Activated CD4-positive, alpha-beta memory T cell treated with anti-CD3 and anti-CD28 coated beads, Interleukin-2, amount 10 ng/mL, durations not matched to agents 7 days and 5 days (primary cell): ENCODE measurements at places on chromosomes 3 and 15.

- DNase-seq = no peak
These were observed 53.9 kb downstream of the NIPA2 start for GRCh38 chr15:22892333-22892732.

- DNase-seq = no peak
These were observed 304.9 kb downstream of the FGF12 start for GRCh38 chr3:192422321-192422996.

- DNase-seq = no peak
These were observed 67.4 kb downstream of the SNTN start for GRCh38 chr3:63719796-63720445.

GRCh38 chr3:183714622-183715021 lies 17.0 kb downstream of the YEATS2 start:
- no peak for DNase-seq

DNA sequence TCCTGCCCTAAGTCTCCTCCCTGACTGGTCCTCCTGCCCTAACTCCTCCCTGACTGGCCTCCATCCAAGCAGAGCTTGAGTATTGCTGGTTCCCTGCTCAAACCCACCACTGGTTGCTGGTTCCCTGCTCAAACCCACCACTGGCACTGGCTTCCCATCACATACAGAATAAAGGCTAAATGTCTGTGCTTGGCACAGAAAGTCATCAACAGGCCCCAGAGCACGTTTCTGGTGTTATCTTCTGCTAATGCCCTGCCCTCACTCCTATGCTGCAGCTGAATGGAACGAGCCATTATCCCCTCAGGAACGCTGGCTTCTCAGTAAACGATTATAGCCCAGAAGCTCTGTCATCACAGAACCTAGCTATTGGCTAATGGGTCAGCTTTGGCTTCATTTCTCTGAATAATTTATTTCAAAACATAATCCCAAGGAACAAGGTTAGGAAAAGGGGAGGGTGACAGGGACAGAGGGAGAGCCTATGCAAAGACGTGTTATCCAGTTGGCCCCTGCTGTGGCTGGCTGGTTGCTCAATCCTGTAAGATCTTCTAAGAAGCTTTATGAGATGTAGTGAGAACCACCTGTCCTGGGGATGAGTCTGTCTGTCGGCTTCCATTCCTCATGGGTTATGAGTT lies 6.3 kb upstream of the MUC20 start:
- DNase-seq = no peak

GRCh38 chr15:49225572-49226281 lies 55.7 kb downstream of the GALK2 start:
- DNase-seq = no peak

DNA sequence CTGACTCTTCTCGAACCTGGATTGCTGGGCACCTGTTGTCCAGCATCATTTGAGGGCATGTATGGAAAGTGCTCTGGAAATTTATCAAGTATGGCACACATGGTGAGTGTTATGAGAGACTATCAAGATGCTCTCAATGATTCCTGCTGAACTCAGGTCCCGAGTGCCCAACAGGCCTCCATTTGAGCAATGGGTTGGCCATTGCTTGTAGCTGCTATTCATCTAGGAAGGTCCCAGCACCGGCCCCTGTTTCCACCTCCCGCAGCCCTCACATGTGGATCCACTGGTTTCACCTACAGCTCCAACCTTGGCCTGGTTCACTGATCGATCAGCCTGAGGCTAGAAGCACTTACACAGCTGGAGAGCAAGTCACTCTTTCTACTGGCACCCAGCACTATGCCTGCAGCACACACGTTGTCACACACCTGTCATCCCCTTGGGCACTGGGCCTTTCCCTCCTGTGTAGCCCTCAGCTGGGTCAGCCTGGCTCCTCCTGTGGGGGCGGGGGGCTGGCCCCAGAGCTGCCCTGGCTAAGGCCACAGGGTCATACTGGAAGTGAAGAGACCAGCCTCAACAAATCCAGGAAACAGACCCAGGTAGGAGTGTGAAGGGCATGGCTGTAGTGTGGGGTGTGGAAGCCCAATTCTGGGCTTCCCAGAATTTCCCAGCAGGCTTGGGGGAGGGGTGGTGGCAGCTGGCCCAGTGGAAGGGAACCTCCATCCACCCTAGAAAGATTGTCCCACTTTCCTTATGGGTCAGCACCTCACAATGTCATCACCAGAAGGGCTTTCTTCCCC lies 41.7 kb upstream of the SMAD3 start:
- DNase-seq = no peak

- DNase-seq = no peak
These were observed 294.2 kb upstream of the MEIS2 start for GRCh38 chr15:37394402-37395099.

DNA sequence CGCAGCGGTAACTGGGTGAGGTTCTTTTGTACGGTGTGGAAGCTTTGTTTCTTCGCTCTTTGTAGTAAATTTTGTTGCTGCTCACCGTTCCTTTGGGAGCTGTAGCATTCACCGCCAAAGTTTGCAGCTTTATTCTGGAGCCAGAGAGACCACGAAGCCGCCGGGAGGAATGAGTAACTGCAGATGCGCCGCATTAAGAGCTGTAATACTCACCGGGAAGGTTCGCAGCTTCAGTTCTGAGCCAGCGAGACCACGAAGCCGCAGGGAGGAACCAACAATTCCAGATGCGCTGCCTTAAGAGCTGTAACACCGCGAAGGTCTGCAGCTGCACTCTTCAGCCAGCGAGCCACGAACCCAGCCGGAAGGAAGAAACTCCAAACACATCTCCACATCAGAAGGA lies 56.0 kb upstream of the DYNC1LI1 start:
- no peak for DNase-seq

DNA sequence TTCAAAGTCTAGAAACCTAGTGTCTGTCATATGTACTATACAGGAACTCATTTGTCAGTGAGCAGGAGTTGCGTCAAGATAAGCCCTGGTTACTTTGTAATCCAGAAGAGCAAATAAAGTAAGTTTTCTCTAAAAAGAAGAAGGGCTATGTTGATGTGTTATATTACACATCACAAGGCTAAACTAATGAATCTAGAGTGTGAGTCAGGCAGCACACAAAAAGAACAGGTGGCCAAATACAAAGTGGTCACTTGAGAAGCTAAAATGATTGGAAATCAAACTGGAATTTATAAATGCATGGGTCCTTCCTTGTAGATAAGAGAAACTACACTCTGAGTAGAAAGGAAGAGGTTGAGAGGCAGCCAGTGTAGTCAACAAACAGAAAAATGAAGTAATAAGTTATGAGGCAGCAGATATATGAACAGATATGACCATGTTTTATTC lies 771.6 kb downstream of the DIPK2A start:
- no peak for DNase-seq

DNA sequence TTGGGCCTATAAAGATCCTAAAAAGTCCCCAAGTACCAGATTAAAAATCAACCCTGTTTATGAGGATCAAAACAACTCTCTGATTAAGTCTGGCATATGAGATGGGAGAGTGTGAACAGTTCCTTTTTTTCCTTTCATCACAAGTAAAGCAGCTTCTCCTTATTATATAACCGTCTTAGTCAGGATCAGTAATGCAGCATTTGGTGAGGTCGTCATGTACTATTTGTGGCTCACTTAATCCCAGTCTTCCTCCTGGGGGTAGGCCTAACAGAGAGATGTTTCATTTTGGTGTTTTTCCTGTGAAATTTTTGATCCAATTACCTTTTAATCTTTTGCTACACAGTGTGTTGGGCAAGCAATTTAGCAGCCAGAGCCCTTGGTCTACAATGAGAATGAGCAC lies 333.1 kb upstream of the KCNMB2 start:
- DNase-seq = no peak

GRCh38 chr3:65751123-65751700 lies 287.5 kb downstream of the MAGI1 start:
- no peak for DNase-seq

- DNase-seq = no peak
These were observed 210.2 kb downstream of the XXYLT1 start for GRCh38 chr3:195060531-195061291.

DNA sequence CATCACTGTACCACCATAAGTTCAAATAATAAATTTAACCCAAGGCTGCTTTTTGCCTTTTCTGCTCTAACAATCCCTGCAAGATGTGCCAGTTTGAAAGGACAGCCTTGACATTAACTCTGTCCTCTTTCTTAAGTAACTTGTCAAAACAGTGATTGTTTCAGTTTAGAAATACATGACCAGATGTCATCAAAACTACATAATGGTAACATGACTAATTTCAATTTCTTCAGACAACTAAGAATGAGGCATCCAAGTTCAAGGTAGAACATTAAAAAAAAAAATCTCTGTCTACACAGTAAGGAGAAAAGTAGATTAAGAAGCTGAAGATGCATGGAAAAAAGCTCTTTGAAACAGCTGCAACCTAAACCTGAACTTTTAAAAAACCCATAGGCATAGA lies 47.4 kb downstream of the SHQ1 start:
- no peak for DNase-seq

GRCh38 chr3:139357899-139358298 lies 14.1 kb downstream of the MRPS22 start:
- DNase-seq = no peak

DNA sequence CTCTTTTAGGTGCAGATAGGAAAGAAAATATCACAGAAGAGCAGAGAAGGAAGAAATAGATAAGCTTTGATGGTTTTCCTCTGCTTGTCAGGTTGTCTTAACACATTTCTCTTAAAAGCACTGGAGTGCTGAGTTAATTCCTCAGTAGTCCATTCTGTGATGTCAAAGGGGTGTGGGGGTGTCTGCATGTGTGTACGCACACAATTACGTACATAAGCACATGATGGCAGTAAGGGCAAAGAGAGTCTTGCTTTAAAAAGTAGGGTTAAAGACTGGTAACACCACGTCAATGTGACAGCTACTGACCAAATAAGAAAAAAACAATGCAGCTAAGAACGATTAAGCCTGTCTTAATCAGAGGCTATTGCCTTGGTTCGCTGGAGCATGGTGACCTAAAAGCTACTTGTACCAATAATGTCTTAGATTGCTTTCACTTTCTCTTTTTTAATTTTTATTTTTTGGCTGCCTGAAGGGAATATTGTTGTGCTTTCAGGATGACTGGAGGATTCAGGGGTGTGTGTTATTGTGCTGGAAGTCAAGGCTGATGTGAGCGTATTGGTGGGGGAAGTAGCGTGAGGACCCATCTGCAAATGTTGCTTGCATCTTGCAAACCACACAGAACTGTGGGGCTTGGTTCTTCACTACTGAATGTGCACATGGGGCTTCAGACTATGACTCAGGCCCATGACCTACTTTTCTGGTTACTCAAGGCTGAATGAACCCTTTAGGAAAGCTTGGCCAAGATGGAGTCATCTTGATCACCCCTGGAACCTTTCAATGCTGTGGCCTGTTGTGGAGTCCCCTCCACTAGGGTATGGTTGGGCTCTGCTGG lies 417.8 kb upstream of the TPM1 start:
- DNase-seq = peak; percentile 17

DNA sequence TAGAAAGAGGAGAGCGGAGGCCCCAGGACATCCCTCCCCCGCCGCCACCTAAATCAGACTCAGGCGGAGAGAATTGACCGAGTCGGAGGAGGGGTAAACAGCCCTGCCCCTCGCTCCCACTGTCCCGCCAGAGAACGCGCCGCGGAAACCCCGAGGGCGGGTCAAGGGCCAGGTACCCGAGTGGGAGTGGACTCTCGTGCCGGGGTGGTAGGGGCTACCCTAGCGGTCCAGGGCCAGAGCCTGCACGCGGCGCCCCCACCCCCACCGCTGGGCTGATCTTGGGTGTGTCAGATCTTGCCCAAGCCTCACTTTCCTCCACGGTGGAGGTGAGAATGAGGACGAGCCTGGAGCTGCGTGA lies 19.0 kb downstream of the SPATA12 start:
- DNase-seq = no peak

DNA sequence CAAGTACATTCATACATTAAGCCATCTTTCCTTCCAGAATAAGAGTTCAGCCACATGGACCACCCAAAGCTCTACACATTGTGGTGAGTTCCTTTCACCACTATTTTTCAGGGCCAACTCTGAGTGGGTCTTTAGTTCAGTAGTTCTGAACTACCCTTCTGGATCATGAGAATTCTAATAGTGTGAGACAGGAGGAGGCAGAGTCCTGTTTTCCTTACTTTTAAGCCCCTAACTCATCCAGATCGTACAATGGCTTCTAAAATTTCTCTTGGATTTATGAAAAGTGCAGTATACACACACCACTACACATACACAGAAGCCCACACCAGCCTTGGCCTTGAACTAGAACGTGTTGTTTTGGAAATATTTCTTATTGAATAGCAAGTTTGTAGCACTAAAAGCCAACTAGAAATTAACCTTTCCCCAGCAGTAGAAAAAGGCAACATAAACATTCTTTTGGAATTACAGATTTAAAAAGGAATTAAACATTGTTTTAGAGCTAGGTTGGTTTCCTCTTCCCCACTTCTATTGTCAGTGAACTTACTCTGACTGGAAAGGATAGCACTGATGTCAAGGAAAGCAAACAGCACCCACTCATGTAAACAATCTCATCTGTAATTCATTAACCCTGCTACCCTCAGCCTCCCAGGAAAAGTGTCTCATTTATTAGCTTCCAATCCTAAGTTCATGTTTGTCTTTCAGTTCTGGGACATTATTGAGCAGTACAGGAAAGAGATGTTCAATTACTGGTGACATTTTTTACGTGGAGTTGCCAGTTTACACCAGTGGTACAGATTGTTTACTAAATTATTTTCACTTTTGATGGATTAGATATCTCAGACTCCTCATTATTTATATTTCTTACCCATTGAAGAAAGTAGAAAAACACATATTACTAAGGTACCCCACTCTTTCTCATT lies 95.7 kb upstream of the AGTR1 start:
- DNase-seq = no peak

GRCh38 chr3:6929918-6930317 lies 69.0 kb downstream of the GRM7 start:
- DNase-seq = no peak

DNA sequence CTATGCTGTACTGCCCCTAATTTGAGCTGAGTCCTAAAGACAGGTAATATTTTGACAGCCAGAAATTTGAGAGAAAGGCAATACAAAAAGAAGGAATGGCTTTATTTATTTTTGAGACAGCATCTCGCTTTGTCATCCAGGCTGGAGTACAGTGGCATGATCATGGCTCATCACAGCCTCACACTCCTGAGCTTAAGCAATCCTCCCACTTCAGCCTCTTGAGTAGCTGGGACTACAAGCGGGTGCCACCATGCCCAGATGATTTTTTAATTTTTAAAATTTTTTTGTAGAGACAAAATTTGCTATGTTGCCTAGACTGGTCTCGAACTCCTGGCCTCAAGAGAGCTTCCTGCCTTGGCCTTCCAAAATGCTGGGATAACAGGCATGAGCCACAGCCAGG lies 77.4 kb upstream of the SLC4A7 start:
- DNase-seq = no peak

DNA sequence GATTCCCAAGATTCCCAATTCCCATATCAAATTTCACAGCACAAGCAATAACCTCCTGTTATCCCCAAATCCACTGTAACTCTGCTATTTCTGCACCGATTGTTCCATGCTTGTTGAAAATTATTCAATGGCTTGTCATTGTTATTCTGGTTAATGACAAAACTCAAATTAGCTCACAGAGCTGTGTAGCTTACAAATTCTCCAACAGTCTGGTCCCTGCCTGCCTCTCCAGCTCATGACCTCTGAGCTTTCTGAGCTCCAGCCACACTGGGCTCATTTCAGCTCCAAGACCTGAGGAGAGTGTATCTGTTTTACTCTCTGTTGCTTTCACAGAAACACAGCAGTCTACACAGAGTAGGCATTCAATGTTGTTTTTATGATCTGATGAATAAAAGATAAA lies 3.3 kb downstream of the DPPA2 start:
- no peak for DNase-seq
